ENCODE measurements at places on chromosomes 6 and 20.

DNA sequence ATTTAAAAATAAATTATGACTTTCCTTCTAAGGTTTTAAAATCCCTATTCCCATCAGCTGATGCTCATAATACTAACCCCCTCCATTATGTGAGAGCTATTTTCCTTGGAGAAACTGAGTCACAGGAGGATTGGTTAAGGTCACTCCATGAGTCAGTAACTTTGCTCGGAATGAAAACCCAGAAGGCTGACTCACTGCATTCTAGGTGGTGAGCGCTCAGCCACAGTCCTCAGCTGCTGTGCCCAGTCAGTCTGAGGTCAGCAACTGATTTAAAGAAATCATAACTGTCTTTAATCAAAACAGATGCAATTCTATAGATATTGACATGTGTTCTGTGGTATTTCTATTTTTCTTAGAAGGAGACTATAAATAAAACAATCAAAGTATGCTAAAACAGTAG is 359.2 kb downstream of the GJA1 start:
- DNase-seq, result no peak

GRCh38 chr6:39516471-39516870 is 194.0 kb upstream of the KCNK16 start:
- no peak for DNase-seq

GRCh38 chr20:38054647-38055046 is 21.1 kb downstream of the RPRD1B start:
- DNase-seq, result no peak

DNA sequence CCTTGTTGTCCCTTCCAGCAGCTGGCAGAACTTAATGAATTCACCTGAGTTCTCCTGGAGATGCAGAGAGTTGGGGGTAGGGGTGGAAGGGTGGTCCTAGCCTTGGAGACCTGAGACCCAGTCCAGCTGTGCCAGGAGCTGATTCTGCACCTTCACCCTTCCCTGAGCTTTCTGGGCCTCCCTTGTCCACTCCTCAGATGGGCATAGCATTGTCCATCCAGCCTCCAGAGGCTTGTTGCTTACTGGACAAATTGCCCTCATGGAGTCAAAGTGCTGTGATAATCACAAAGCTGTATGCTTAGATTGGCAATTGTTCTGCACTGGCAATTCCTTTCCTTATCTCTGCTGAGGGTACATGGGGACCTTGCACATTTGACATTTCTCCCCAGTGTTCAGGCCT is 16.5 kb downstream of the CST9L start:
- no peak for DNase-seq

GRCh38 chr6:132751306-132751705 is 6.4 kb downstream of the VNN2 start:
- no peak for DNase-seq

DNA sequence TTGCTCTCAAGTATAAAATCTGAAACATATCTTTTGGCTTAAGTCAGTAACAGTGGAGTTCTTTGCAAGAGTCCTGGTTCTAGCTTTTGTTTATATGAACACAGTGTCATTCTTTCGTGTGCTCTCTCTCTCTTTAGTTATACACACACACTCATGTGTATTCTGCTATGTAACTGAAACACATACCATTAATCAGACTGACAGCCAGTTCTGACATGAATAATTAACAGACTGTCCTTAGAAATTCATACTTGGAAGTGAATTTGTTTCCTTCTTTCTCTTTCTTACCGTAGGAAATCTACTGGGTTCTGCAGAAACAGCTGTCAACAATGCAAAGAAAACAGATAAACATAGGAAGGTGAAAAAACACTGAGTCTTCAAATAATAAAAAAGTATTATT is 2.5 kb downstream of the MCM9 start:
- DNase-seq, result no peak

Measured in Right ventricle myocardium inferior (tissue), 1 donor.